ENCODE measurements at places on chromosomes 1 and 21. TPM values are rescaled to one million over a fixed set of nuclear protein-coding genes. Genes with fewer than 3 reads are reported as not detected.

The RPE65 gene
- not detected for total RNA-seq

The ANGPTL3 gene
- total RNA-seq = not detected

The SPOCD1 gene
- not detected for total RNA-seq

The ADORA3 gene
- not detected for total RNA-seq

The SYCP1 gene
- not detected for total RNA-seq

The CELA3A gene
- total RNA-seq = not detected

The PTCH2 gene
- total RNA-seq = 2.0 TPM

The GJB4 gene
- not detected for total RNA-seq

The TRIM67 gene
- not detected for total RNA-seq

The NVL gene
- 44.1 TPM for total RNA-seq

The AGTRAP gene
- total RNA-seq = 19.3 TPM

The SLC5A9 gene
- total RNA-seq = not detected

The CBS gene
- 0.80 TPM for total RNA-seq

The CLEC20A gene
- total RNA-seq = 0.47 TPM

The FAM43B gene
- not detected for total RNA-seq

The XPR1 gene
- total RNA-seq = 19.1 TPM

The KRTAP12-2 gene
- total RNA-seq = not detected

The HTR6 gene
- total RNA-seq = not detected

The ARID1A gene
- 123 TPM for total RNA-seq

The RGS13 gene
- total RNA-seq = not detected

The SLC44A5 gene
- total RNA-seq = 3.7 TPM

The MRPS14 gene
- total RNA-seq = 32.6 TPM

The LCE2A gene
- total RNA-seq = not detected

The OR2T33 gene
- total RNA-seq = not detected

The HES3 gene
- total RNA-seq = not detected

The LRRC53 gene
- not detected for total RNA-seq

The CD1B gene
- not detected for total RNA-seq

The UQCRHL gene
- total RNA-seq = 2.0 TPM

Data from naive thymus-derived CD8-positive, alpha-beta T cell (primary cell).